ENCODE measurements at places on chromosomes 6 and 20. TPM values are rescaled to one million over a fixed set of nuclear protein-coding genes. Genes with fewer than 3 reads are reported as not detected.

GRCh38 chr6:4512051-4512471, 264.1 kb upstream of the CDYL start:
- no peak for DNase-seq

DNA sequence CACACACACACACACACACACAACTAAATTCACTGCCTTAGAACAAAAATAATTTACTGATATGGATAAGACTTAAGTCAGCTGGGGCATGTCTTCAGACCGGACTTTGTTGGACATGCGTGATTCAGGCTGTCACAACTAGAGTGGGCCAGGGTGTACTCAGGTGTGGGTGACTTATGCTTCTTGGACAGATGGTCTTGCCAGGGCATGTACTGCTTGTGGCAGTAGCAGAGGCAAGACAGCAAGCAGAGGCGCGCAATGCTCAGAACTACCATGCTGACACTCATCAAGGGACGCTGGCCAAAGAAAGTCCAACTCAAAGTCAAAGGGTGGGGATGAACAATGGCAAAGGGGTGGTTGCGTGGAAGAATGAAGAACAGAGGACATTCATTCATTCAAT, 437.5 kb downstream of the CBLN4 start:
- DNase-seq = no peak

- DNase-seq = no peak
These were observed 8.1 kb upstream of the GUCA1A start for GRCh38 chr6:42165016-42165415.

DNA sequence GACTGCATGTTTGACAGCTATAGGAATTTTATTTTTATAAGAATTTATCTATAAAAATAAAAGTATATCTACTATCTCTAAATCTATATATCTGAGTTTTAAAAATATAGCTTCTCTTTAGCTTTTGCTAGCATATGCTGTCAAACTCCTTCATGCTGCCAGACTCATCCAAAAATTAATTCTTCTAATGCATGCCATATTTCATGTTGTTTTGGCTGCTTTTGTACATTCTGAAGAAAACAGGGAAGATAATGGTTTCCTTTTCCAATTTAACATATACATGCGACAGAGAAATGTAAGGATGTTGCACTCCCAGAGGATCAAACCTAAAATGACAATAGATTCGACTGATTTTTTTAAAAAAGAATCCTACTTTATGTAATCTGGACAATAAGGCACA, 577.2 kb upstream of the FLRT3 start:
- DNase-seq = no peak

DNA sequence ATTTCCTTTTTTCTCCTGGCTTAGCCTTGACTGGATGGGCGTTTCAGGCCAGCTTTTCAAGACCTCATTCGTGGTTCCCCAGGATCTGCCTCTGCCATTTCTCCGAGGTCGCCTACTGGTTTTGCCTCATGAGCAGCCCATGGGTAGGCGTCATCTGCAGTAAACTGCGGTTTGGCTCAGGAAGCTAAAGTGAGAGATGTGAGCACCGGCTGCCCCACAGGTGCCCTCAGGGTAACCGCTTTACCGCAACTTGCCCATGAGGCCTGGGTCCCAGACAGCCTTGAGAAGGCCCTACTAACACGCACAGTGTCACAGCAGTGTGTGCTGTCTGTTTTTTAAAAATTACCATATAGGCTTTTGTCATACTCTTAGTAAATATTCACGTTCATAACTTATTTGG, 53.4 kb upstream of the TBXT start:
- DNase-seq = no peak

- DNase-seq = no peak
These were observed 12.0 kb downstream of the PGK2 start for GRCh38 chr6:49775043-49775442.

DNA sequence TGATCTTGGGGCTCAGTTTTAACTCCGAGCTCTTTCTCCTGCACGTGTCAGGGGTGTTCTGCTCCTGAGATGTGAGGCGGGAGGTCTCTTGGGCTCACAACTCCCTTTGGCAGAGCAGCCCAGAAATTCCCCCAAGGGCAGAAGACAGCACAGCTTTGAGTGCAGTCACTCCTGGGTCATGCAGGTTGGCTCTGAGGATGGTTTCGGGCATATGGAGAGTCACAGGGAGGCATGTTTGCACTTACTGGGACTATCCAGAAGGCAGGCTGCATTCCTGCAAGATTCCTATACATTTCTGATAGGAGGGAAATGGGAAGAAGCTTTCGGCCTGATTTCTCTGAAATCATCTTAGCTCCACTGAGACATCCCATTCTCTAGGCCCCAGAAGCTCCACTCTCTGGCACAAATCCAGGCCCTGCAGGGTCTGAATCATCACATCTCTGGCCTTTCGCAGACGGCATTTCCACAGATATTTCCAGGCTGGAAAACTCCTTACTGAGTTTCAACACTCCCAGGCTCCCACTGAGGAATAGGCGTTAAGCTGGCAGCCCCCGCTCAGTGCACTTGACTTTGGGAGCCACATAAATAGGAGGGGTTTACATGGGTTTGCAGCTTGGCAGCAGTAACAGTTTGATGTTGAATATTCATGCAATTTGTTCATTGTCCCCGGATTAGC, 39.7 kb downstream of the AGPAT4 start:
- peak; percentile 6 for DNase-seq

DNA sequence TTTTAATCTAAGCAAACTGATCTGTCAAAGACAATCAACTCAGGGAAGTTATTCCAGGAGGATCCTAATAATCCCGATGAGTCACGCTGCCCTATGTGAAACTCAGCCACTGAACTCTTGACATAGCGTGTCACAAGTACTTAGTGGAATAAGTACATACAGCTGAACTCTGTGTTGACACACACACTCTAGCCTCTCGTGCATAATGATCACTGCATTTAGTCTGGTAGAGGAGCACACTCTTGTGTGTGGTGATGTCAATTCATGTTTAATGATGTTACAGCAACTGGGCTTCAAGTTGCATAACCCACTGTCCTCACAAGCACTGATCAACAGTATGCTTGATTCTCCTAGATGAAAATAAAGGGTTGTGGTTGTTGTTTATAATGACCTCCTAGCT, 148.3 kb downstream of the HACE1 start:
- DNase-seq = peak; percentile 78

GRCh38 chr6:47353871-47354270, 44.2 kb upstream of the TNFRSF21 start:
- DNase-seq = no peak

DNA sequence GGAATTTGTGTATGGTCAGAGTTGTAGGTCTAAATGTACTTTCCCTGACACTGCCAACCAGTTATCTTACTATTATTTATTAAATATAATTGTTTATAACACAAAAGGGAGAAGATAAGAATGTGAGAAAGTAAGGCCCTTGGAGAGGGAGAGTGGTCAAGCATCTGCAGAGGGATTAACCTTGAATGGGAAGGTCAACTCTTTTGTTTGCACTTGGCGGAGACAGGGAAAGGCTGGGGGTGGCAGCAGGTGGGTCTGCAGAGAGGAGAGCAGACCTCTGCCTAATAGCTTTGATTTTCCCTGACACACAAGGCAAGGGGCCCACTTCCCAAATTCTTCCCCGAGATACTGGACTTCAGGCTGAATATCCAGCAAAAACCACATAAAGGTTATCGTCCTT, 4.2 kb downstream of the LRP11 start:
- DNase-seq = no peak

Gene OPRL1
- polyA plus RNA-seq = 1.5 TPM

Gene COL11A2
- 1.1 TPM for polyA plus RNA-seq

Gene HINT3
- 13.5 TPM for polyA plus RNA-seq

Gene LST1
- not detected for polyA plus RNA-seq
